MG63 (cell line): ENCODE measurements at places on chromosomes 1 and 21. TPM values are rescaled to one million over a fixed set of nuclear protein-coding genes. Genes with fewer than 3 reads are reported as not detected.

Gene SLC9C2
- total RNA-seq, result not detected in 2 replicates

Gene SYCP1
- not detected in 2 replicates for total RNA-seq

DNA sequence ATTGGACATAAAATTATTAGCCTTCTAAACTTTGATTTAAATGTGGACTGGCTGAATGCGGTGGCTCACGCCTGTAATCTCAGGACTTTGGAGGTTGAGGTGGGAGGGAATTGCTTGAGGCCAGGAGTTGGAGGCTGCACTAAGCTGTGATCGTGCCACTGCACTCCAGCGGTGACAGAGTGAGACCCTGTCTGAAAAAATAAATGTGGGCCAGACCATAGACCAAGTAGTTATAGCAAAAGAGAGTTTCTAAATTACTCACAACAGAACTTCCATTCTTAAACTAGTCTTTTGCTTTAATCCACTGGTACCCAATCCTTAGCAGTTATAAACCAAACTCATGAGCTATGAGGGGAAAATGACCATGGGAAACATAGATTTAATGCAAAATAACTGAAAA, 35.2 kb downstream of the RAP1A start:
- DNase-seq, result no peak

GRCh38 chr1:152052606-152053005, 15.8 kb upstream of the S100A11 start:
- peak; percentile 62 for DNase-seq

GRCh38 chr1:63152572-63152971, 169.8 kb upstream of the FOXD3 start:
- DNase-seq, result no peak

DNA sequence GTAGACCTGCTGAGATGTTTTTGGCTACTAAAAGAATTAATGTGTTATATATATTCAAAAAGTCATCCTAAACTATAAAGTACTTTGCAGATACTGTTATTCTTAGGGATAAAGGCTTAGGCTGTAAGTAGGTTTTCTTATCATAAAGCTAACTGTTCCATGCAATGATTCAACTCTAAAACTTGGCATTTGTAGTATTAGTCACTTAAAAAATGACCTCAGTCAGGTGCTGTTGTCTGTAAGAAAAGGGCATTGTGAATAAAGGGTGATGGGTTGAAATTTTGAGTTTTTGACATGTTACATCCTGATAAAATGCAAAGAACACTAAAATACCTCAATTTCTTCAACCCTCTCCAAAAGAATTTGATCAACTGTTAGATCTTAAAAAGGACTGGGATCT, 32.9 kb downstream of the ADCY10 start:
- no peak for DNase-seq

DNA sequence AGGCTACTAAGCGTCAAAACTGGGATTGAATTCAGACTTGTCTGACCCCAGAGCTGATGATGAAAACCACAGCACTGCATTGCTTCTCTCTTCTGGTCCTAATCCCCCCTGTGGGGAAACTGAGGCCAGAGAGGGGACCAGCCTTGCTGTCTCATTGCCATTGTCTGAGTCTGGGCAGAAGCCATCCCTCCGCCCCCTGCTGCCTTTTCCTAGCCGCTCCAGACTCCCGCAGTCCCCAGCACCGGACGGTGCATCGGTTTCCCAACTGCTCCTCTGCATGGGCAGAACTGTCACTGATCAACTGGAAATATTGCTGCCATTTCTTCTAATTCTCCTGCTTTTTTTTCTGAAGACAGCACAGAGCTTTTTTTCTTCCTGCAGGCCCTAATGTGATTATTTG, 157.4 kb downstream of the ACTL8 start:
- no peak for DNase-seq
